ENCODE measurements at places on chromosomes 7 and 10. TPM values are rescaled to one million over a fixed set of nuclear protein-coding genes. Genes with fewer than 3 reads are reported as not detected.

FOXI2 gene
- total RNA-seq = not detected

GRCh38 chr10:91194497-91195179 lies 25.8 kb upstream of the PCGF5 start:
- DNase-seq = no peak

GRCh38 chr7:2023877-2024566 lies 208.7 kb downstream of the MAD1L1 start:
- no peak for DNase-seq

- no peak for DNase-seq
Observed at GRCh38 chr10:2883238-2883637, 184.1 kb upstream of the PFKP start.

DNA sequence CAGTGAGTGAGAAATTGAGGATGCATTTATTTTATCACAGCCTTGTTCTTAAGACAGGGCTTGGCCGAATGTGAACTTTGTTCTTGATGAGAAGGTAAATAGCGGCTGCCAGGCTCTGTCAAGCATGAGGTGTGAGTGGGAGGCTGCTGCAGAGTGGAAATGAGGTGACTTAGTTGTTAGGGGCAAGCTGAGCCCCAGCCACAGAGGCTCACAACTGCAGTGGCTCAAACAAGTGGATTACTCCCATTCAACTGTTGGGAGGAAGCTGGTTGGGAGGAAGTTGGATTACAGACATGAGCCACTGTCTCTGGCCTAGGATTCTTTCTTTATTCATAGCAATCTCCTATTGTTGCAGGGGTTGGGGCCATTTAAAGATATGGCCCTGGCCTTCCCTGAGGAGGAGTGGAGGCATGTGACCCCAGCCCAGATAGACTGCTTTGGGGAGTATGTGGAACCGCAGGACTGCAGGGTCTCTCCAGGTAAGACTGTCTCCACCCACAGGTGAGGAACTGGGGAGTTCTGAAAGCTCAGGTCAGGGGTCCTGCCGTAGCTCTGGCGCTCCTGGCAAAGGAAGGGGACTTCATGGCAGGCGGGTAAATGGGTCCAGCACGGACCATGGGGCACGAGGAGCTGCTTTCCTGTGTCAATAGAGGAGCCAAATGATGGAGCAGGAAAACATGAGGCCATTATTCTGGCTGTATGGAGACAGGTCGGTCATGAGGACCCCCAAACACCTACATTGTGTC lies 7.1 kb downstream of the ZSCAN25 start:
- DNase-seq = no peak

Measured in mammary epithelial cell (primary cell).